ENCODE measurements at places on chromosomes 7 and 10. TPM values are rescaled to one million over a fixed set of nuclear protein-coding genes. Genes with fewer than 3 reads are reported as not detected.

PLCE1 gene
- 43.0 TPM for polyA plus RNA-seq

SORCS1 gene
- polyA plus RNA-seq = 18.3 TPM

MYH16 gene
- polyA plus RNA-seq = 0.20 TPM

IFRD1 gene
- polyA plus RNA-seq = 49.2 TPM

UCMA gene
- polyA plus RNA-seq = not detected

DNAJC30 gene
- polyA plus RNA-seq = 9.5 TPM

OR6B1 gene
- not detected for polyA plus RNA-seq

ZMIZ1 gene
- 70.2 TPM for polyA plus RNA-seq

SLC13A4 gene
- 6.2 TPM for polyA plus RNA-seq

DGKB gene
- 3.6 TPM for polyA plus RNA-seq

RAPGEF5 gene
- polyA plus RNA-seq = 37.6 TPM

GIMAP7 gene
- 12.4 TPM for polyA plus RNA-seq

ARMC3 gene
- 17.8 TPM for polyA plus RNA-seq

CCDC146 gene
- 33.8 TPM for polyA plus RNA-seq

NPVF gene
- polyA plus RNA-seq = not detected

ETV1 gene
- 45.6 TPM for polyA plus RNA-seq

NCOA4 gene
- polyA plus RNA-seq = 223 TPM

CCDC3 gene
- 14.2 TPM for polyA plus RNA-seq

NPTX2 gene
- 3.7 TPM for polyA plus RNA-seq

GCK gene
- 2.8 TPM for polyA plus RNA-seq

AKAP9 gene
- 121 TPM for polyA plus RNA-seq
